Osteocyte (in vitro differentiated cells): ENCODE measurements at places on chromosomes 2 and 18.

DNA sequence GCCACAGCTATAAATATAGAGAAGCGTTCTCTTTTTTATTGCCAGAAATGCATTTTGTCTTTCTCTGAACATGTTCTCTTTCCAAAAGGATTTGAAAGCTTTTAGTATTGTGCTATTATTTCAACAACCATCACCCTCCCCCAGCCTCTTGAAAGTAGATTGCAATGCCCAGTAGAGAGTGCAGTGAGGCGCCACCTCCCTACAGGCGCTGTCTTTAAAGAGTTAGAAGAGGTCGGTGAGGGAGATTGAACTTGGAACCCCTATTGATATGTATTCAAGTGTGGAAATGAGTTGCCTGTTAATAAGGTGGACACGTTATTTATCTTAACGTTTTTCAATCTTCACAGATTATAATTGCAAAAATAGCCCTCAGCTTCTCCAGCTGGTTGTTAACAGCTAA is 360.3 kb downstream of the LRP1B start:
- no peak for DNase-seq

DNA sequence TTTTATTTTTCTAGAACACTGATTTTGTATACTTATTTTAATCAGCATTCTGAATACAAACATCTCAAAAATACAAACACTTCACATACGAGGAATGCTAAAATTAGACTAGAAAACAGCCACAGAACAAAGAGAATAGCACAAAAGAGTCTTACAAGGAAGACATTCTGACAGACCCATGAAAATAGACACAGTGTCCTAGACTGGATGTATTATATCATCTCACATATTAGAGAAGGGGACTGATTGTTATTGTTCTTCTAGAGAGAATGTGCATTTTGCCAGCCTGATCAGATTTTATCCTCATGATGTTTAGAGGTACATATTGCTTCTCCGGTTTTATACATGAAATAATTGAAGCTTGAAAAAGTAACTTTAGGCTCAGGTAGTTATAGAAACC is 357.9 kb downstream of the DPP10 start:
- DNase-seq = no peak

- DNase-seq = no peak
Measured at GRCh38 chr2:23658466-23658942, 268.4 kb downstream of the ATAD2B start.

DNA sequence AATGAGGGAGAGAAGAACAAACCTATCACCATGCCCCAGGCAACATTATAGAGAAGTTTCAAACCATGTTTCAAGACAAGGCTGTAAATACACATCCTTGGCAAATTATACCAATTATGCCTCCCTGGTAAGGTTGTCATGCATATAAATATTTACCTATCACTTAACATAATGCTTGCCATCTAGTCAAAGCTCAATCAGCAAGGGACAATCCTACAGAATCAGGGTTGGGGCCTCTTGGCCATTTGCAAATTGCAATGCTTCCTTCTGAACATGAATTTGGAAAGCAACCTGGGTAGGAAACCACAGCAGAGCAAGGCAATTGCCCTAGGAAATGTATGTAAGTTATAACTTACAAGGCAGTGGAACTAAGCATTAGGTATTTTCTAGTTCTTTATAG is 907.2 kb upstream of the CDH2 start:
- no peak for DNase-seq

DNA sequence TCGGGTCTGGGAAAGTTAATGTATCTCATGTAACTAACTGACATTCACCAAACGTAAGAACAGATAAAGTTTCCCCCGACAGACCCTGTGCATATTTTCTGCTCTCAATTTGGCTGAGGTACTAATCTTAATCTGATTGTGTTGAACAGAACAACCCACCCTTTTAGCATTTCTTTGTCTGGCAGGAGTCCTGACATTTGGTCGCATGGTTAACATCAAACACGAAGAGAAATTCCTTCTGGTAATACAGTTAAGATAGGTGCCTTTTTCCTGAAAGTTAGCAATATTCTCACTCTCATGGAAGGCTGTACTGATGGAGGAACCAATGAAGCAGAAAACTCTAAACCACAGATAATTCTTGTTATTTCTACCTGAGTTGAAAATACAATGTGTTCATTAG is 520.8 kb downstream of the PARD3B start:
- DNase-seq = no peak

DNA sequence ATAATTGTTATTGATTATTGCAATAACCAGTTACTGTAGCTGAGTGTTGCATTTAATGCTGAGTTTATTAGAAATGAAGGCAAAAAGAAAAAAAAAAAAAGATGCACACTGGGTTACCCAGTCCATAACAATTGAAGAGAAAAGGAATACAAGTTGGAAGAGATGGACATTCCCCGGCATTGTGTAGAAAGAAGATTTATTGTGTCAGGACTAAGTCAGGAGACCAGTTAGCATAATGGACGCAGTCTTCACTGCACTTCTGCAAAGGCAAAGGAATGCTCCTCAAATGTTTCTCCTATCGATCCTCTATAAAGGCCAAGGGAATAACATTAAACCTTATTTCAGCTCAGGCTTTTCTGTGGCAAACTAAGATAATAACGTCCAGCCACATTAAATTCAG is 157.8 kb downstream of the INSIG2 start:
- no peak for DNase-seq

- peak; percentile 90 for DNase-seq
Measured at GRCh38 chr2:223725494-223725893, 111.9 kb downstream of the AP1S3 start.

DNA sequence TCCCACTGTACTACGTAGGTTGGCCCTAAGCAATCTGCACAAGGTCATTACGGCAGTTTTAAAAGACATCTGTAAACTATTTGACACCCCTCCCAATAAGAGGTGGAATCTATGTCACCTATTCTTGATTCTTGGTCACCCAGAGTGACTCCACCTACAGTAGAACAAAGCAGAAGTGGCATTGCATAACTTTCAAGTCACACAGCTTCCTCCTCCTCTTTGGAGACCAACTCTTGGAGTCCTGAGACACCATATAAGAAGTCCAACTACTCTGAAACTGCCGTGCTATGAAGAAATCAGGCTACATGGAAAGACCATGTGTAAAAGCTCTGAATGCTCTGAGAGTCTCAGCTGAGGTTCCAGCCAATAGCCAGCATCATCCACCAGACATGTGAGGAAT is 253.5 kb upstream of the CDH20 start:
- DNase-seq = no peak

DNA sequence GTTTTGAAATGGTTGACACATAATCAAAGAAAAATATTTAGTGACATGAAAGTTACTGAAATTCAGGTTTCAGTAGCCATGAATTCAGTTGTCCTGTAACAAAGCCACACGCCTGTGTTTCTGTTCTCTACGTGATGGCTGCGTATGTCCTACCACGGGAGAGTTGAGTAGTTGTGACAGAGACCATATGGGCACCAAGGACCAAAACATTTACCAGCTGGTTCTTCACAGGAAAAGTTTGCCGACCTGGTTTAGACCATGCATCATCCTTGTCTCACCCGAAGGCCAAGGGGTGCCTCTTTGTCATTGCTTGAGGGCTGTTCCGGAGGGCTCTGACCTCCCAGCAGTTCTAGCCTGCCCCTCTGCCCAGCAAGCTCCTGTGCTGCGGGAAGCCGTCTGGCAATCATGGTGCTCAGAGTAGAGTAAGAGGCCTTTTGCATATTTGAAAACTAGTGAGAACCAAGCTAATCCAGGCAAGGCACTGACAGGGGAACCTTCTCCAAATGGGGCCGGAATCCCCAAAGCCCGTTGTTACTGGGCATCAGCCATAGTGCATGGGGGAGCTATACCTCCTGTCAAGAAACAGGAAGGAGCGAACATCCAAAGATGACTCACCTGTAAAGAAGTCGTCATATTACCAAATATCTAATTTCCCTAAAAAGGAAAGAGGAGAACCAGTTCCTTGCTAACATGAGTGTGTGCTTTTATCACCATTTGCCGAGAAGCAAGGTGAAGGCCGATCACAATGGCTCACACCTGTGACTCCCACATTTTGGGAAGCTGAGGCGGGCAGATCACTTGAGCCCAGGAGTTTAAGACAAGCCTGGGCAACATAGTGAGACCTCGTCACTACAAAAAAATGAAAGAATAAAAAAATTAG is 92.6 kb upstream of the RAB12 start:
- peak; percentile 69 for DNase-seq

GRCh38 chr18:23662309-23663263 is at the start of gene ANKRD29:
TSS of gene ANKRD29 (minus strand) at chr18:23662911. CDS start at chr18:23662730, 181 bp downstream.
- DNase-seq = no peak

GRCh38 chr18:52339891-52340371 is at the start of gene DCC:
TSS of gene DCC (plus strand) at chr18:52340197. CDS start at chr18:52340788, 591 bp downstream.
- DNase-seq = no peak

GRCh38 chr2:216441308-216442010 is 29.2 kb downstream of the SMARCAL1 start:
- no peak for DNase-seq

- DNase-seq = no peak
Measured at GRCh38 chr2:149860276-149860921, 272.8 kb upstream of the MMADHC start.

- no peak for DNase-seq
Measured at GRCh38 chr2:16726577-16726976, 60.9 kb upstream of the CYRIA start.

- DNase-seq = no peak
Measured at GRCh38 chr2:222127660-222128059, 171.1 kb downstream of the PAX3 start.

DNA sequence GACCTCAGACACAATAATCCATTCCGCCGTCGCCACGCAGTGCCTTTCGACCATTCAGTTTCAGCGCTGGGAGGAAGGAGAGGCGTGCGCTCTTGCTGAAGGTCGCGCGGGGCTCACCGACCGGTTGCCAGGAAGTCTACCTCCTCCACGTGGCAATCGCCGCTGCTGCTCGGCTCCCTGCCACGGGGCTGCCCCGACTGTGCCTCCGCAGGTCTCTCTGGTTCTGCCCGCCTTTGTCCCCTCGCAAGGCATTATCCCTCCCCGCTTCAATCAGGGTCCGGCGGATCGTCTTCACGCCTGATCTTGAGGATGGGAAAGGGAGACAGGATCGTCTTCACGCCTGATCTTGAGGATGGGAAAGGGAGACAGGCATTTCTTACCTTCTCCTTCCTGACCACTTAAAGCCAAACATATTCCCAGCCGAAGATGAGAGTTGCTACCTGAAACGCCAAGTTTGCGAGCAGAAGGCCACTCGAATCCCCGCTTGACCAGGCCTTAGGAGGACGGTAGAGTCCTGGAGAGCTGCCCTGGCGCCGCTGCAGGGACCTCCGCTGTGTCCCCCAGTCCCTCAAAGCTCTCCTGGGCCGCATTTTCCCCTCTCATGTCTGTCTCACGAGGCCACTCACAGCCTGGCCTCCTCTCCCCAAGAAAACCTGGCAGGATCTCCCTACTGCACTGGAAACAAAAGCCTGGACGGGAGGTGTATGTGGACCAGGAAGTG is 4.3 kb upstream of the GPR45 start:
- DNase-seq = no peak

DNA sequence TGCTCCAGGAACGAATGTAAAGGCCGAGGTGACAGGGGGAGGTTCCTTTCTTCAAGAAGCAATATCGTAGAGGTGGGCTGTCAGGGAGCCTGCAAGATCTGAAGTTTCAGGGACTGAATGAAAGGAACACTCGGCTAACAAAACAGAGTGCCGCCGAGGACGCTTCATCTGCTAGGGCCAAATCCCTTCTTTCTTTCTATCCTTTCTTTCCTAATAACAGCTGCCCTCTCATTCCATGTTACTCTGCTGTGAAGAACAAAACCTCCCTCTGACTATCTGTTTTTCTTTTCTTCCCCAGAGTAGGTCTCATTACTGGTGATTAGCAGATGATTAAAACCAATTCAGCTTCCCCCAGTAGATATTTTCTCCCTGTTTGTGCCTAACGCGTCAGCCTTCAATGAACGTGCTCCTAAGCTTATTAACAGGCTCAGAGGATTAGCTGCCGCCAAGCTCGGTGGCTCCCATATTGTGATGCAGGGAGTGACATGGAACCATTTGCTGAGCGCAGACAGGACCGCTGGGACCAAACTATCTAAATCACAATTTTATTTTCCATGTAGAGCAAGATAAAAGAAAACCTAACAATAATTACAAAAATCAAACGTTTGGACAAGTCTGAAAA is 414.6 kb downstream of the TMEM182 start:
- DNase-seq = no peak

DNA sequence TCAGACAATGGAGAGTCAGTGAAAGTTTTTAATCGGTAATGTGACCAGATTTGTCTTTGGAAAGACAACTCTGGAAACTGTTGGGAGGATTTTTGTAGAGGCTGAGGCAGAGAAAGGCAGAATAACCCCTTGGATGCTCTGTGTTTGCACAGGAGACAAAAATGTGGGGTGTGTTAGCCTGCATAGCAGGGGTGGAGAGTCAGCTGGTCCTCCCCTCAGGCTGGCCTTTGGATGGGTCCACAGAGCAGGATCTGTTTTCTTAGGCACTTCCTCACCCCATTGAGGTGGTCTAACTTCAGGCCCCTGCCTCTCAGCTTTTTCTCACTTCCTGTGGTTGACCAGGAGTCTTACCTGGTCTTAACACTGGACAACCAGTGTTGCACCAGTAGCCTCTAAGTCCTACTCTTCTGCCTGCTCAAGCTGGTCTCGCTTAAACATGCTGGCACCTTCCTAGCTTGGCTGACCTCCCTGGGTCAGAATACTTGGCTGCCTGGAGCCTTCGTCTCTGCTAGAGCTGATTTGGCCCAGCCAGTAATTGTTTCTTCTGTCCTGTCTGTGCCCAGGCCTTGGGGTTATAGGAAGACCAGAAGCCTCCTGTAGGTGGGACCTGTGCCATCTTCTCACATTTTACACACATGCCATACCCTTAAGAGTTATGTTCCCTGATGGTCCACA is 259.8 kb upstream of the RASGRP3 start:
- no peak for DNase-seq

GRCh38 chr2:144546933-144547332 is 27.0 kb upstream of the ZEB2 start:
- DNase-seq = no peak

DNA sequence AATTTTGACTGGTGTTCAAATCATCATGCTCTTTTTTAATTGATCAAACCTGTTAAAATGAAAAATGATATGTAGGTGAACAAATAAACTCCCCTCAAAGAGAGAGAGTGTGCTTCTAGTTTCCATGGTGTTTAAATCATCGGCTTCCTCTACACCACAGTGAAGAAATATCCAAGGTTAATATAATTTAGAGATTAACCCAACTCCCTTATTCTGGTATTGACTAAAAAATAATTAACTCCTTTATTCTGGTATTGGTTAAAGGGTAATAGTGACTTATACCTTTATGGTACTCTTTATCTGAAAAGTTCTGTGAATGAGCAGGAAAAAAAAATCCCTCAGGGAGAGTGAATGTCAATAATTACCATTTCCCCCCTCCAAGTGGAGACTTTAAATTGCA is 93.1 kb downstream of the SPATS2L start:
- no peak for DNase-seq

DNA sequence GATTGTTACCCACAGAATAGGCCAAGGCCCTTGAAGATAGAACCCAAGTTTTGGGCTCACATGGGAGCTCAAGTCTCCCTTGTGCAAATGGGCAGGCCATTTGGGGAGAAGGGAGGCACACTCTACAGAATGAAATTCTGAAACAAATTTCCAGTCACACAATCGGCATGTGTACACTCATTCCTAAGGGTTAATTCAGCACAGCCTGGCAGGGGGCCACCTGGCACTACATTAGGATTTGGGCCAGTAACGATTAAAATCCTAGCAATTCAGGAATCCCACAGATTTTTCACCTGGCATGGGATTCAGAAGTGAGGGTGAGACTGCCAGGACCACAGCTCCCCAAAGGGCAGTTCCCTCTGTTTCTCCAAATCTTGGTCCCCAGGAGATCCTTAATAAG is 46.4 kb downstream of the BMP10 start:
- no peak for DNase-seq
